ENCODE measurements at places on chromosomes 6 and 20.

- DNase-seq: no peak
These were observed 14.9 kb downstream of the NEDD9 start for GRCh38 chr6:11217360-11218101.

DNA sequence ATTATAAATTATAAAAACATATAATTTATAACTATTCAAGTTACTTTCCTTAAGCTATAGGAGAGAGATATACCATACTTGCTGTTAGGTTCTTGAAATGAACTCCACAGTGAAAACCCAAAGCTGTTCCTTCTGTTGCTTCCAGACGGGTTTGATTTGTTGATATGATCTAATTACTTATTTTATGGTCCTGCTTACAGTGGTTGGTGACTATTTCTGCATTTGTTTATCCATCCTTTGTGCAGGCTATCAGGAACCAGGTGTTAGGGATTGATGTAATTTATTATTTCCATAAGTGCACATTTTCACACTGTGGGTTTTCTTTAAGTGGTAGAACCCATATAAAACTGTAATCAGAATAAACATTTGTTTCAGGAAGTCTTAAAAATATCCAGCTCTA lies 167.1 kb downstream of the KIF6 start:
- DNase-seq: no peak

GRCh38 chr6:148240461-148240840 lies 102.2 kb upstream of the SASH1 start:
- DNase-seq: no peak

DNA sequence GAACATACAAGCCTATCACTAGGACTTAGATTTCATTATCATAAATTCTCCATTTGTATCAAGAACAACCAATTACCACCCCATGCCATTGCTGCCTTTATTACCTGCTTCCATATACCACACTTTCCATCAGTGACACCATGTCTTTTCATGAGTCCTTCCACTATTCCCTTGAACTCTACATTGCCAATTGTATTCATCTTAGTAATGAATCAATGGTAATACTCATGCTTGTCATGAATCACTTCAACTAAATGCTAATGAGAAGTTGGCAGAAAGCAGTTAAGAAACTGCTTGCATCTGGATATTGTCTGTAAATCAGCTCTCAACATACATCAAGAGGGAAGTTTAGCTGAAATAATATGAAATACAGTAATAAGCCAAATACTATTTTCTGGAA lies 61.2 kb upstream of the RNF217 start:
- no peak for DNase-seq

DNA sequence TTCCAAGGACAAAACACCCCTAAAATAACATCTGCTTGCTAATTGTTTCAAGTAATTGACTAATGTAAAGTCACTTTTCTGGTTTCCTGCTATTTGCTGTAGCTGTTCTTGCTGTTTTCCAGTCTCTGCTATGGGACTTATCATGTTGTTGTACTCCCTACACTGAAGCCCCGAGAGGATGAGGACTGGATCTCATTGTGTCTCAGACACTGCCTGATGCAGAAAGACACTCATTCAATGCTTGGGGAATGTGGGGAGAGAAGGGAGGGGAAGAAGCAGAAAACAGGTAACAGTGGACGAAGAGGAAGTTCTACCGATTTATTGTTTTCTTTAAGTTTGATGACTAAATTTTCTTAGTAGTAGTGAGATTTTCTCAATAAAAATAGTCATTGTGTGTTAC lies 79.8 kb downstream of the DOK5 start:
- DNase-seq: no peak

- DNase-seq: no peak
These were observed 116.1 kb upstream of the NXT1 start for GRCh38 chr20:23234311-23235078.

DNA sequence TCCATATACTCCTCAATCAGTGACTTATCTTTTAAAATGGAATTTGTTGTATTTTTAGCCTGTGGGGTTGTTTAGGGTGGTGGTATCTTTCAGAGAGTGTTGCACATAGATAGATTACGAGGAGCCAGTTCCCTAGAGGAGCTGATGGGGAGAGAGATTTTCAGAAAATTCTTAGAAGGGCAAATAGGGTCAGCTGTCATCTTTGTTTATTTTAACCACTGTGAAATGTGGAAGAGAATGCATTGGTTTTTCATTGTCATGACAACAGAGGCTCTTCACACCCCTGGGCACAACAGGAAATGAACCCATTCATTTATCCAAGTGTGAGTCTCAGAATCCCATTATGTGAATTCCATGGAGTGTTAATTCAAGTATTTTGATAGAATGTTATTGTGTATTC lies 188.4 kb downstream of the JARID2 start:
- DNase-seq: no peak

DNA sequence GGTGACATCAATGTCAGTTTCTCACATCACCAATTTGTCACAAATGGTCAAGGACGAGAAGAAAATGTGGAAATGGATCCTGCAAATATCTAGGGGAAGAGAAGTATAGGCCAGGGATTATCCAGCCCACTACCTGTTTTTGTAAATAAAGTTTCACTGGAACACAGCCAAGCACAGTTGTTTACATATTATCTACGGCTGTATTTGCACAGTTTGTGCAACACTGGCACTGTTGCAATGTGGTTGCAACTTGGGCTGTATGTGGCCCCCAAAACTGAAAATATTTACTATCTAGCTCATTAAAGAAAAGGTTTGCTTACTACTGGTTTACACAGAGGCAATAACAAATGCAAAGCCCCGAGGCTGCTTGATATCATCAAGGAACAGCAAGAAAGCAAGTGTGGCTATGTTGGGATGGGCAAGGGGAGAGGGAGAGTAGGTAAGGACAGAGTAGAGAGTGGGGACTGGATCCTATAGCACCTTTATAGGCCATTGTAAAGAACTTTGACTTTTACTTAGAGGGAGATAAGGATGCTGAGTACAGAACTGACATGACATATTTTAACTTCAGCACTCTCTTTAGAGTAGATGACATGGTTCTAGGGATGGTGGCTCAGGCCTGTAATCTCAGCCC lies 11.8 kb upstream of the STXBP5 start:
- DNase-seq: no peak

DNA sequence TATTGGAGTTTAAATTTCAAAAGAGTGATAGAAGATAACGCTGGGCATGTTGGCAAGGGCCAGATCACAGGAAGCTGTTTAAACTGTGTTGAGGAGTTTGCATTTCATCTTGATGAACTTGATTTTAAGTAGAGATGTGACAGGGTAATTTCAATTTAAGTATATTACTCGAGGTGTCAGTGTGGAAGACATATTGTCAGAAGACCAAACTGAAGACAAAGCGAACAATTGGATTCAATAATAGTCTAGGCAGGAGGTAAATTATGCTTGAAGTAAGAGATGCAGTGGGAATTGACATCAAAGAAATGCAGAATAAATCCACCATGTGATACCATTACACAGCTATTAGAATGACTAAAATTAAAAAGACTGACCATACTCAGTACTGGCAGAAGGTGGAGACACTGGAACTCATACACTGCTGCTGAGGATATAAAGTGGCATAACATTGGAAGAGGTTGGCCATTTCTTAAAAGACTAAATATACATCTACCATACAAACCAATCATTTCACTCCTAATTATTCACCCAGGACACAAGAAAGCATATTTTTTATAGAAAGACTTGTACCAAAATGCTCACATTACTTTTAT lies 240.8 kb downstream of the ARHGAP18 start:
- no peak for DNase-seq

DNA sequence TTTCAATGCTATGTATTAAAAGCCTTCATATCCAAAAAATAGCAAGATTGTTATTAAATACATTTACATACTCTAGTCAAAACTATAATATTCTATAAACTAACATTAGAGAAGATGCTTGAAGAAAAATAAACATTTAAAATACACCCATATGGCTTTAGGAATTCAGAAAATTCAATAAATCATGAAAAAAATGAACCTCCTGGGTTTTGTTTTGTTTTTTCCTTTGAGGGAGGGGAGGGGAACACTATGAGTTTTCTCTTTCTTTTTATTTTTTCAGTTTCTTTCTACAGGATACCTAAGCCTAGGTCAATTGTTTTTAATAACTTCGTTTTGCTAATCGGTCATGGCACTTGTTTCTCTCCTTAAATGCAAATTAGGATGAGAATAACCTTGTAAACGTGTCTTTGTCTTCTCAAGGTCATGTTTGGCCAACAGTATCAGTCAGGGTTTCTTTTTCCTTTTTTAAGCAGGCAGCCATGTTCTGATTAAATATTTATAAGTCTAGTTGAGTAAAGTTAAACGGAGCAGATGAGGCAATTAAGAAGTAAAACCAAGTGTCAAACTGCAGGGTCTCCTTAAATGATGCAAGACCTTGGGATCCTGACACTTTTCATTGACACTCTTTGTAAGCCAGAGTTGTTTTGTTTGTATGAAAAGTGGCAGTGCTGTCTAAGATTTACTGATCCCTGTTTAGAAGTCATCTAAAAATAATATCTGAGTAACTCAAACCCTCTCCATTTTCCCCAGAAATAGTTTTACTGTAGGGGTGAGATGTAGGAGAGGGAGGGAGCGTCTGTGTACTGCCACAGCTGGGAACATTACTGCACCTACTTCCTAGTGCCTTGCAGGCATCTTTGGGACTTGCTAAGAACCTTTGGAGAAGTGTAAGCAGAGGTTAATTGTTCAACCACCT lies 392.3 kb downstream of the PLCB1 start:
- no peak for DNase-seq

GRCh38 chr6:143243786-143244185 lies 183.1 kb downstream of the AIG1 start:
- no peak for DNase-seq

GRCh38 chr20:25259788-25260254 lies 11.9 kb downstream of the PYGB start:
- no peak for DNase-seq

Measured in hippocampal formation (tissue), 2 donors.